ENCODE measurements at places on chromosomes 6 and 20. TPM values are rescaled to one million over a fixed set of nuclear protein-coding genes. Genes with fewer than 3 reads are reported as not detected.

Gene PDE7B
- total RNA-seq, result 7.1 TPM

Gene CPNE5
- total RNA-seq, result 2.7 TPM

Gene TPD52L1
- total RNA-seq, result not detected

Gene HLA-C
- total RNA-seq, result 1,723 TPM

Gene GCNT2
- 5.8 TPM for total RNA-seq

Gene SRSF6
- 167 TPM for total RNA-seq

Gene BACH2
- total RNA-seq, result 25.5 TPM

Gene ARMC12
- total RNA-seq, result 0.66 TPM

Gene RAD21L1
- total RNA-seq, result not detected

Gene NECAB3
- 56.6 TPM for total RNA-seq

Data from T-helper 1 cell treated with Interleukin-12 subunit alpha and Interleukin-12 subunit beta and Interleukin-4 antibody, amounts not matched to agents 30 ng/mL and 1 ng/mL, for 36 hours (primary cell).